ENCODE measurements at places on chromosomes 3 and 15.

DNA sequence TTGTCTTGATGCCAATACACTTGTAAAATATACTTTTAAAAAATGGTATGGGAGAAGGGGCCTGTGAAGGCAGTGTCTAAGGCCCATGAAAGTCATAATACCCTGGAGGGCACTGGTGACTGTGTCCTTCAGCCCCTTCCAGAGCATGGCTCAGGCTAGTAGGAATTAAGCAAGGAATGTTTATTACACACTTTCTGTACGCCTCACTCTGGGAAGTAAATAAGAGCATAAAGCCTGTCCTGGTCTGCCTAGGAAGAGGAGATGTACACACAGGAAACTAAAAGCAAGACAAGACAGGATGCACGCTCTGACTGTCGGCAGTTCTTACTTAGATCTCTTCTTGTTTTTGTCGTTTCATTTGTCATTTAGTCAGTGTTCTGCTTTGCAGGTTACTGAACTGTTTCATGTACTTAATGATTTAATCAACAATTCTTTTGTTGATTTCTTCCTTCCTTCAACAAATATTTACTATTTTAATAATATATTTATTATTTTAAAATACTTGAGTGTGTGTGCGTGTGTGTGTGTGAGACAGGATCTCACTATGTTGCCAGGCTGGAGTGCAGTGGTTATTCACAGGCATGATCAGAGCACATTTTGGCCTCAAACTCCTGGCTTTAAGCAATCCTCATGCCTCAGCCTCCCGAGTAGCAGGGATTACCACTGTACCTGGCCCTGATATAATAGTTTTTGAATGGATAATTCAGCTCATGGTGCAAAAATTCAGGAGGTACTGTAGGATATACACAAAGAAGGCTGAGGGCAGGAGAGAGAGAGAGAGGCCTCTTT is 9.0 kb upstream of the SMAD6 start:
- no peak for DNase-seq

- no peak for DNase-seq
Measured at GRCh38 chr3:32113981-32114545, 7.6 kb downstream of the GPD1L start.

GRCh38 chr3:120469440-120469839 is 18.6 kb upstream of the FSTL1 start:
- no peak for DNase-seq

GRCh38 chr15:72242775-72243370 is 11.9 kb upstream of the PKM start:
- DNase-seq, result no peak

DNA sequence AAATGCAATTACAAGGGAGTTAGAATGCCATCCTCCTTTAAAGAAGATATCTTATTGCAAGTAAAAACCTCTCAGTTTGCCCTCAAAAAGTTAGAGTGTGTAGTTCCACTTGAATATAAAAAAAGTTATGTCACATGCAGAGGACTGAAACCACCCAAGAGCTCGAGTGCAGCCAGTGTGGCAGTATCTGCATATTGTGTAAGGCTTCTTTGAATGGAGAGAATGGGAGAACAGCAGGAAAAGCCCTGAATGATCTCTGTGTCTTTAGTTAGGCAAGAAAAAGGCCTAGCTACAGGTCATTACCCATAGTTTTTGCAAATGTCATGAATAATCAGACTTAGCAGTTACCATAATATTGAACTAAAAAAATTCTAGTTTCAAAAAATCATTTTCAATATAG is 13.9 kb upstream of the TEX9 start:
- DNase-seq, result no peak

- DNase-seq, result no peak
Measured at GRCh38 chr3:9206287-9206686, 43.2 kb downstream of the SRGAP3 start.

Measured in NCI-H1436 (cell line).